Suppressor macrophage treated with lipopolysaccharide for 4 hours (primary cell): ENCODE measurements at places on chromosomes 1 and 21.

- DNase-seq, result no peak
Measured at GRCh38 chr1:53298045-53298637, 29.7 kb downstream of the LRP8 start.

DNA sequence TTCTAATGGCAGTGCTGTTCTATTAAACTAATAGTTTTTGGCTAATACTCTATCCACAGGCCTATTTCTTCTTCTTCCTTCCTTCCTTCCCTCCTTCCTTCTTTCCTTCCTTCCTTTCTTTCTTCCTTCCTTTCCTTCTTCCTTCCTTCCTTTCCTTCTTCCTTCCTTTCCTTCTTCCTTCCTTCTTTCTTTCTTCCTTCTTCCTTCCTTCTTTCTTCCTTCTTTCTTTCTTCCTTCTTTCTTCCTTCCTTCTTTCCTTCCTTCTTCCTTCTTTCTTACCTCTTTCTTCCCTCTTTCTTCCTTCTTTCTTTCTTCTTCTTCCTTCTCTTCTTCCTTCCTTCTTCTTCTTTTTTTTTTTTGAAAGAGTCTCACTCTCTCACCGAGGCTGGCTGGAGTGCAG lies 31.7 kb downstream of the CCDC190 start:
- no peak for DNase-seq

- DNase-seq, result no peak
Measured at GRCh38 chr21:30988706-30989105, 49.6 kb downstream of the KRTAP19-8 start.

GRCh38 chr1:69858534-69858933 lies 290.8 kb downstream of the LRRC7 start:
- no peak for DNase-seq

DNA sequence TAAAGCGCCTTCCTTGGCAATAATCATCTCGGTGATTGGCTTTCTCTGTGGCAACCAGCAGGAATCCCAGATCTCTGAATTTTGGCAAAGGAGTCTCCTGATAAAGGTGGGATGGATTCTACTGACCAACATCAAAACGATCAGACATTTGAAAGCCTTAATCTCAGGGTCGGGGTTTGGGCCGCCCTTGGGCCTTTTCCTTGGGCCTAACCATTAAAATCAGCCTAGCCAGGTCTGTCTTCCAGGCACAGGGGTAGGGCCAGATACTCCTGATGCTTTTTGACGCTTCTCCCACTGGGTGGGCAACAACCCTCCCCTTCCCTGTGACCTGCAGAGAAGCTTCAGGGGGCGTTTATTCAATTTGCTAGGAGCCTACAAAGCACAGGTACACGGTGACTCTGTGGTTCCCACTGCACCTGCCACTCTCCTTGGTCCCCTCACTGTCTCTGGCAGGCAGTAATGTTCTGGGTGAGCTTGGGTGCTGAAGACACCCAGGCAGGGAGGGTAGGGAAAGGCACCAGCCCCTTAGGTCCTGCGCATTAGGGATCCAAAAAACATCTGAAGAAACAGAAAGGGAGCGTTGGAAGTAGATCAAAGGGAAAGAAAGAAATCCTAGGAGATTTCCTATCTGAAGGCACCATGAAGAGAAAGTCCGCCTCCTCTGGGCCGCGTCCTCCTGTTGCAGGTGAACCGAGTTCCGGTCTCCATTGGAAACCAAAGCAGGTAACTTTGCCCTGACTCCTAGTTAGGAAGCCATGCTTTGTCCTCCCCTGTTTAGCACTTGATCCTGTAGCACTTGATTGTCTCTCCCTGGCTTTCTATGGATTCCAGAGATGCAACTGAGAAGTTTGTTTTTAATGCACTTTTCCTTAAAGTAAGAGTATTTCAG lies 12.3 kb downstream of the RNU1-2 start:
- no peak for DNase-seq

- peak; percentile 48 for DNase-seq
Measured at GRCh38 chr1:6591222-6591621, 11.4 kb downstream of the ZBTB48 start.

GRCh38 chr1:198880818-198881597 lies 242.2 kb downstream of the PTPRC start:
- peak; percentile 89 for DNase-seq

- DNase-seq, result no peak
Measured at GRCh38 chr1:117585086-117585485, 20.8 kb upstream of the TENT5C start.

GRCh38 chr1:183898001-183898396 lies 93.1 kb downstream of the RGL1 start:
- DNase-seq, result no peak

- DNase-seq, result peak; percentile 62
Measured at GRCh38 chr1:223716302-223716862, 4.0 kb downstream of the CAPN2 start.

GRCh38 chr1:30750731-30751291 lies 6.8 kb downstream of the LAPTM5 start:
- no peak for DNase-seq

GRCh38 chr1:15139654-15140350 lies 13.7 kb upstream of the TMEM51 start:
- no peak for DNase-seq

DNA sequence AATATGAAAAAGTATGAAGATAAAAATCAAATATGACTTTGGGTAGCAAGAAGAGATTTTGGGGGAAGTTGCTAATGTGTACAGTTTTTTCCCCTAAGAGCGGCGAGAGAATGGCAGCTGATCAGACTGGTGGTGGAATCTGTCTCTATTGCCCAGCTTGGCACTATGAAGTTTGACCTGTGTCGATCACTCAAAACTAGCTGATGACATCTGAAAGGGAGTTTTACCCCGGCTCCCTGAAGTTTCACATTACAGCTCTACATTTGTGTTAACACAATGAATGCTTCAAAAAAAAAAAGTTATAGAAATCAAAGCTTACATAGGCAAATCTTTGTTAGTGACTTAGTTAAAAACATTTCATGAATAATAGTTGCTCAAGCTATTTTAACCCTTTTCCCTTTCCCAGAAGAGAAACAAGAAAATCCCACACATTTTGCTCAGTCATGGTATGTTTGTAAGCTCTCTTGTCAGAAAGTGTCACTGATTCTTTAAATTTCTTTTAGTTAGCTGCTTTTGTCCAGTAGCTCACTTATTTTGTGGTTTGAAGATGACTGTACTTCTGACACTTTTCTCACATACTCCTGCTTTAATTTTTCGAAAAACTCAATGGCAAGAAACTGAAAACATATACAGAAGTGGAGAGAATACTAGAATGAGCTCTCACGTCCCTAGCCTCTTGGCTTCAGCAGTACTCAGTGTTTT lies 41.3 kb downstream of the DYRK1A start:
- peak; percentile 72 for DNase-seq

- DNase-seq, result no peak
Measured at GRCh38 chr1:229642376-229642775, 16.3 kb downstream of the URB2 start.

DNA sequence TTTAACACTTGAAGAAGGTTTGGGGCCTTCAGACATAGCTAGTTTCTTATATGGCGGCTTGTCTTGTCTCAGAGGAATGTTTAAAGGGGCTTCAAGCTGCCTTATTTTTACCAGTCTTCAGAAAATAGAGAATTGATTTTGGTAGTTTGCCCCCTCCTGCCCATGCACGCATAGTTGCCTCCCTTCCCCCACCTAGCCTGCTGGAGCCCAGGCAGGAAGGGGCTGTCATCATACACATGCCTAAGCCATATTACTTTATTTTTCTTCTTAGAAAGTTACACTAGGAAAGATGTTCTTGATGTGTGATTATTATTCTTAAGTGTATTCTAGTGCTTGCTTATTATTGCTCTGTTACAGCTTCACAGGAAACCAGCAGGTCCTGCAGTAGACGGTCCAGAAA lies 18.3 kb downstream of the PBX1 start:
- no peak for DNase-seq

DNA sequence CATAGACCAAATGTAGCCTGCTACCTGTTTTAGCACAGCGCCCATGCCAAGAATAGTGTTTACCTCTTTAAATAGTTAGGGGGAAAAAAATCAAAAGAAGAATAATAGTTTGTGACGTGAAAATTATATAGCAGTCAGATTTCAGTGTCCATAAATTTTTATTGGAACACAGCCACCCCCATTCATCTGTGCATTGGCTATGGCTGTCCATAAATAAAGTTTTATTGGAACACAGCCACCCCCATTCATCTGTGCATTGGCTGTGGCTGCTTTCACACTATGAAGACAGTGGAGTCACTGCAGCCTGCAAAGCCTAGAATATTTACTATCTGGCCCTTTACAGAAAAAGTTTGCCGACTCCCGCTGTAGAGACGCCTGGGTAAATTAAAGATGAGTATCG lies 20.9 kb downstream of the EPHX1 start:
- DNase-seq, result no peak

DNA sequence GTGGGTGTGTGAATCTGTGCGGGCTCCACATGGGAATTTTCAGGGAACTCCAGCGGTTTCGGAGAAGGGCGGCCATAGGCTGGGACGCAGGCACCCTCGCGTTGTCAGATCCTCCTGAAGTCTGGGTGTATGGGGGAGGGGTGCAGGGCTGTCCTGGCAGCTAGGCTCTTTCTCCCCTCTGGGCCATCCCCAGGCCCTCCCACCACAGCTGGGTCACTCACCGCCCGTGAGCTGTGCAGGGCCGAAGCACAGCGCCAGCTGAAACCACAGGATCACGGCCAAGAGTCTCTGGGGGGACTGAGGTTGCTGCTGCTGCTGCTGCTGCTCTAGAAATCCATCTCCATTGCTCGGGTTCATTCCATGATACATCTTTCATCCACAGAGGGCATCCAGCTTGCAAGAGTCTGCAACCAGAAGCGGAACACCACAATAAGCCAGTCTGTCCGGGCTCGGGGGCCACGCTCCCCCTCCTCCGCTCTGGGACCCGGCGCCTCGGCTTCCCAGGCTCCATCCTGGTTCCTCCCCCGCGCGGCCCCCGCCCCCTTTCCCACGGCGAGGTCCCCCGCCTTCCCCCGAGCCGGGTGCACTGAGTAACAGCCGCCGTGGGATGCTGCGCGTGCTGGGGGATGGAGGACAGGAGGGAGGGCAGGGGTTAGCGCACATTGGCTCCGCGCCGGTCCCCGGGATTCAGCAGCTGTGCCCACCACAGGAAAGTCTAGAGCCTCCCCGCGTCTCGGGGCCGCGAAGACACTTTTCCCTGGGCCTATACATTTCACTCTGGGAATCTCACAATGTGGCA lies 720 bp downstream of the SUSD4 start:
- DNase-seq, result no peak

DNA sequence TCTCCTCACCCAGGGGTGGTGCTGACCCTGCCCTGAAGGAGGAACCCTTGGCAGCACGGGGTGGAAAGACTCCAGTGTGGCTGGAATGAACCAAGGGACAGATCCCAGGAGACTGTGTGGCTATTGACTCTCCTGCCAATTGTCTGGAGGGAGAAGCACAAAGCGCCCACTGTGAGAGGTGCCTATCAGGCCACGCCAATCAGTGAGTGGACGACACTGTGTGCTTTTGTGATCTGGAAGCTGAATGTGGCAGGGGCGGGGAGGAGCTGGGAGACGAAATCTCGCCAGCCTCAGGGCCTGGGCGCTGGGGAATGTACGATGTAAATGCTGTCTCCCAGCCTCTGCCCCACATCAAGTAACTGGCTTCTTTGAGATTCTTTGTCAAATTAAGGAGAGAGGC lies 167.1 kb downstream of the ZBTB18 start:
- no peak for DNase-seq

DNA sequence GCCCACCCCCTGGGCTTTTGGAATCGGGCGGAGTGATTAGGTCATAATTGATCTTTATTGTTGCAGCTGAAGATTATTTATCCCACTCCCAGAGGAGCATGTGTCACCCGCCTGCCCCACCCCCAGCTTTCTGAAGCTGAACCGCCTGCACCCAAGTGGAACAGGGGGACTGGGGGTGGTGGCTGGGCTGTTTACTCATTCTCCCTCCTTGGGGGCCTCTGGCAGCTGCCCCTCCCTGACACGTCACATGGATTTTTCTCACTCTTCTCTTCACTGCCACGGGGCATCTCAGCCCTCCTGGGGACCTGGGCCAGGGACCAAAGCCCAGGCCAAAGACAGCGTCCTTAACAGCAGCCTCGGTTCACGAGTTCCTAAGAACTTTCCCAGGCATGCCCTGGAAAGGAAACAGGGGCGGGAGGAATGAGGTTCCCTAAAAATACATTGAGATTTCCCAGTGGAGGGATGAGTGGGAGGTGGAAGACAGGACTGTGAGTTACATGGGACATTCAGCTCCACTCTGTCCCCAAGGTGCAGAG lies 31.6 kb upstream of the SOX13 start:
- no peak for DNase-seq
